ENCODE measurements at places on chromosomes 12 and 14.

DNA sequence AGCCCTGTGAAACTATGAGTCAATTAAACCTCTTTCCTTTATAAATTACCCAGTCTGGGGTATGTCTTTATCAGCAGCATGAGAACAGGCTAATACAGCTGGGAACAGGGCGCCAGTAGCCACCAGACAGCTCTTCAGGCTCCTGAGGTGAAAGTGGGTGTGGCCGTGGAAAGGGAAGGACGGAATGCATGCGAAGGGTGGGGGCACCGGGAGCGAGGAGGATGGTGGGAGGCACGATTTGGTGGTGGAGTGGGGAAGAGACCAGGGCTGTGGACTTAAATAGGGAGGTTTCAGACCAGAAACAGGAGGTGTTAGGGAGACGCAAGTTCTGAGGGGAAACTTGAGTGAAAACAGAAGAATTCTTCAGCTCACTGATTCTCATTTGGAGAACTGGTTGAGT, 44.1 kb upstream of the CHST11 start:
- DNase-seq: no peak

DNA sequence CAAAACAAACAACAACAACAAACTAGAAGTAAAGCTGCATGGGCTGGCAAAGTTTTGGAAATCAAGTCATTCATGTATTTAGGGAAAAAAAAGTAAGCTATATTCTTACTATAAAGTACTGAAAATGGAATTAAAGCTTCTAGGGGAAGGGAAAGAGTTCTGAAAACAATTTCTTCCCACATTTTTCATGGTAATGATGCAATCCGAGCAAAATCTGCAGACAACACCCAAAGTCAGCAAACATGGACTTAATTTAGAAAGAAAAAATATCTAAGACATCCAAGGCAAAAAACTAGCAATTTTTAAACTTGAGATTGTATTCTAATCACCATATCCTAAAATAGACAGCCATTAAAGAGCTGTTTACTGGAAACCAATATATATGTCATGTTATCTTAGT, 86.3 kb downstream of the LRP6 start:
- no peak for DNase-seq

- DNase-seq: no peak
These were observed 6.1 kb downstream of the SOS2 start for GRCh38 chr14:50225067-50225973.

DNA sequence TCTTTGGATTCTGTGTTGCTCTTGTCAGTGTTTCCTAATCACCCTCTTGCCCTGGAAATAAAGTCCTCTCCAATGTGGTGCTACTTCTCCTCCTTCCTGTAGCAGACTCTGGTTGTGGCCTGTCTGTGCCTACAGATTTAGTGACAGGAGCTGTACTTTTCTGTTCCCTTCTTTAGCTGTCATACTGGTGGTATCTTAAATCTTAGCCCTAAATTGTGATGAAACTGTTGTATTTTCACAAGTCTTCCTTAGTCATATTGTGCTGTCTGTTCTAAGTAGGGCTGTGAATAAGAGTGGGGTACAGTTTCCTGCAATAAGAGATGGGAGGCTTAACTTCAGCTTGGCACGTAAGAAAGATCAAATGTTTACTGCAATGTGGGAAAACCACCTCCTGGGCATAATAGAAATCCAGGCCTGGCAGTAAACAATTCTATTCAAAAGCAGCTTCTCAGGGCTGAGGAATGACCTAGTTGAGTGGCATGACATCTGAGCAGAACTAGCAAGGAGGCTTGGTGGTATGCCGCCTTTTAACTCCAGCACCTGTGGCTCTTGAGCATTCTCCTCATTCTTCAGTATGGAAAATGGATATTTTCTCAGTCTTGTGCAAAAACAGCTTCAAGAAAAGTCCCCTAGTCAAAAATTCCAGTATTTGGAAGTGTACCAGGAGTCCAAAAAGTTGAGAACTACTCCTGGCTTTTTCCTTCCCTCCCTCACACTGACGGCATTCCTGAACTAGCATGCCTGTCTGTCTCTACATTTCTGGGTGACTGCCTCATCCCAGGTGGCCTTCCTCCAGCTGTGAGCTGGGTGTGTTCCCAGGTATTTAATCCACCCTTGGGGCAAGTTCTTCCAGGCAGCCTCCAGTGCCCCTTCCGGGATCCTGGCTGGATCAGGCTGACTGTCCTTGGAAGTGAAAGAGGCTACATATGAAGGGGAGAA, 19.5 kb downstream of the ANO6 start:
- no peak for DNase-seq

DNA sequence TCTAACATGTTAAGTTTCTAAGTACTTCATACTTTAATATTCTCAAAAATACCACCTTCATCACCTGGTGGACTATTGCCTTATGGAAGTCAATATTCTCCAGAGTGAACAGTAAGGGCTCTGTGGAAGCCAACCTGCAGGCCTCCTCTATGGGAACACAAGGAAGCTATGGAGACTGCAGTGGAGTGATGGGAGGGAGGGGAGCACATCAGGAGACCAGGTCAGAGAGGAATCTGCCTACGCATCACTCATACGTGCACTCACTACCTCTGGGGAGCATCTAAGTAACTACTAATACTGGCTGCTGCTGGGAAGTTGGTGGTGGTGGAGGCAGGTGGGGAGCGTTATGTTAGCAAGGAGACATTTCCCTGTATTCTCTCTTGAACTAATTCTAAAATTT, 19.9 kb downstream of the HECTD4 start:
- DNase-seq: no peak

GRCh38 chr12:66859751-66860440, 181.0 kb upstream of the GRIP1 start:
- no peak for DNase-seq

DNA sequence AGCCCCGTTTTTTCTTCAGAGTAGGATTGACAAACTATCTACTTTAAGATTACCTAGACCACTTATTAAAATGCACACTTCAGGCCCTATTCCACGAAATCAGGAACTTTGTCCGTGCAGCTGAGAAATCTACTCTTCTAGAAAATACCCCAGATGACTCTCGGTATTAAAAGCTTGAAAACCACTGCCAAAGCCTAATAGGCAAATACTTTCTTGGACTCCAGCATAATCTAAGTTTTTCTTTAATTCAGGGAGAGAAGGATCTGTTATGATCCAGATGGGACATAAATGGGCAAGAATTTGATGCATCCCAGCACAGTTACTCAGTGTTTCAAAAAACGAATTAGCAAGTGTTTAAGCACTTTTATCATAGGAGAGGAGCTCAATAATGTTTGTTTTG, 94.5 kb downstream of the TMX1 start:
- DNase-seq: no peak

GRCh38 chr12:112794721-112795486, 3.4 kb downstream of the RPH3A start:
- no peak for DNase-seq

DNA sequence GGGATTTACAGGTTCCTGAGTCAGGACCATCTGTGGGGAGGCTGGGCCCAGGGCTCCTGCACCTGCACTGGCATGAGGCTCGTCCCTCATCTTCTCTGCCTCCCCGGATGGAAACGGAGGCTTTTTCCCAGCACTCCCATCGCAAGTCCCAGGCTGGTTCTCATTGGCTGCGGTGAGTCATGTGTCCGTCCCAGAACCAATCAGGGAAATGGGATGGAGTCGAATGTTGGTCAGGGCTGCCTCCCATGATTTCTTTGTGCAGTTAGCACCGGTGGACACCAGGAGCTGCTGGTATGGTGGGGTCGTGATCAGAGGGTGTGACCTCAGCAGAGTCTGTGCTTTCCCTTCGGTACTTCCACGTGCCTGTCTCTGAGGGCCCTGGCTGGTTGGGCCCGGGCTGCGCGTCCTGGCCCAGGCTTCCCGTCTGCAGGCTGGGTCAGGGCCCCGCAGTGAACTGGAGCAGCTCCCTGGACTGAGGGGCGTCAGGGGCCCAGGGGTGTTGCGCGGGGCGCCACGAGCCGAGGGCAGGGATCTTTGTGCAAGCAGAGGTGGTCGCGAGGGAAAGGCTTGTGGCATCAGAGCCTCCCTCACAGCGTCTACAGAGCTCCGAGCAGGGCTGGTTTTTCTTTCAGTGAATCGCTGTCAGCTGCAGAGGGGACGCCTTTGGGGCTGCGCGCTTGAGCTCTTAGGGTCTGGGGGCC, 168.1 kb downstream of the ADGRD1 start:
- DNase-seq: no peak

DNA sequence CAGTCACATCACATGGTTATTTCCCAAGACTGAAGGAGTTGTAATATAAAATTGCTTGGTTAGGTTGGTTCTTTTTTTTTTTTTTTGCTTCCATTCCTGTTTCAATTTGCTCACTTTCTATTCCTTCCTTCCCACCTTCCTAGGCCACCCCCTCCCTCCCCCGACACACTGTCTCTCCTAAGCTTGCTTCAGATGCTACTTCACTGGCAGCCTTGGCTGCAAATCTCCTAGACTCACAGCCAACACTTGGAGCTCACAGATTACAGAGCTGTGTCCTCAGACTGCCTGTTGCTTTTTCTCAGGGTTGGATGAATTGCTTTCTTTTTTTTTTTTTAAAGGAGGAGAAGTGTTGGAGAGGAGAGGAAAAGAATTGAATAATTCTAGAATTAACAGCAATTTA, 77.3 kb upstream of the GRIN2B start:
- no peak for DNase-seq

GRCh38 chr14:50775357-50775756, 55.6 kb downstream of the NIN start:
- no peak for DNase-seq

DNA sequence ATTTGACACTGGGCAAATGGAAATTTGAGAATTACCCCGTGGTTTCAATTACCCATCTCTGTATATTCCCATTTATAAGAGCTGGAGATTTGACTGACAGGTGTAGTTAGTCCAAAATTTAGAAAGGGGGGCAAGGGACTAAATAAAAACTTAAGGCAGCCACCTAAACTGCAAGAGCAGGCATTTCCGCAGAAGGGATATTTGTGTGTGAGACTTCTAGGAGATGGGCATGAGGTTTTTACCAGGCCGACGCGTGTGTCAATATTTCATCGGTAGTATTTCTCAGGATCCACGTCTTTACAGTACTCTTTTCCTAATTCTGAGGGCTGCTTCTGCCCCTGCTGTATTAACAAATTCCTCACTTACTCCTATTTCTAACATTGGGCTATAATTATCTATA, 1.4 kb downstream of the FAR2 start:
- DNase-seq: no peak

DNA sequence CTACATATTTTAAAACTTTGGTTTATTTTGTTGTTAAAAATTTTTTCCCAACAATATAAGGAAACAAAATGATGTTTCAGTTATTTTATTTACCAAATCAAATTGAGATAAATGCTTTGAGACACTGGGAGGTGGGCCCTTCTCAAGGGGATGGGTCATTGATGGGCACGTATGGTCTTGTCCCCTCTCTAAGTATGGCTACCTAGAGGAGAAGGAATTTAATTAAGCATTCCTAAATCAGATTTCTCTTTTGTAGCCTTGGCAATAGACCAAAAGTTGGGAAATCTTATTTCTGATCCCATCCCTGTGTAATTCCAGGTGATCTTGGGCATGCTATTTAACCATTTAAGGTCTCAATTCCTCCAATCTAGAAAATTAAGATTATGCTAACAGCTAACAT, 79.0 kb downstream of the SCN8A start:
- no peak for DNase-seq

GRCh38 chr14:59301354-59301753, 112.9 kb downstream of the DAAM1 start:
- DNase-seq: peak; percentile 6

DNA sequence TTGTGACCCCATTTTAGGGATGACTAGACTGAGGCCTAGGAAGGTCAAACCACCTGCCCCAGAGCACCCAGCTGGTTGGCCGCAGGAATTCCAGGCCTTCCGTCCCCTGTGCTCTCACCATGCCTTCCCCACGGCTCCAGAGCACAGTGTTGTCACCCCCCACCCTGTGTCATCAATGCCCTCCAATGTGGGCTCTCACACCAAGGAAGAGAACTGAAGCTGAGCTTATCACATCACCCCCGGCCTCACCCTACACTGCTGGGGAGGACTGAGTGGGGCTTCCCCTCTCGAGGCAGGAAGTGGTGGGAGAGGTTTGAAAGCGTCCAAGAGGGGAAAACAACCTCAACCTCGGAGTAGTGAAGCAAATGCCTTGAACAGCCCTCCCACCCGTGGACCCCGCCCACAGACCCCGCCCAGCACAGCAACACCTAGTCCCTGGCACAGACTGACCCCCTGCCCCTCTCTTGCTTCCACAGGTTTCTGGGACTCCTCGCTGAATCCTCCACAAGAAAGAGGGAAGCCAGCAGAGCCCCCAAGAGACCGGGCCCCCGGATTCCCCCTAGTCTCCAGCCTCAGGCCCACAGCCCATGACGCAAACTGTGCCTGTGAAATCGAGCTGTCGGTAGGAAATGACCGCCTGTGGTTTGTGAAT, 97.2 kb downstream of the LGMN start:
- peak; percentile 93 for DNase-seq

DNA sequence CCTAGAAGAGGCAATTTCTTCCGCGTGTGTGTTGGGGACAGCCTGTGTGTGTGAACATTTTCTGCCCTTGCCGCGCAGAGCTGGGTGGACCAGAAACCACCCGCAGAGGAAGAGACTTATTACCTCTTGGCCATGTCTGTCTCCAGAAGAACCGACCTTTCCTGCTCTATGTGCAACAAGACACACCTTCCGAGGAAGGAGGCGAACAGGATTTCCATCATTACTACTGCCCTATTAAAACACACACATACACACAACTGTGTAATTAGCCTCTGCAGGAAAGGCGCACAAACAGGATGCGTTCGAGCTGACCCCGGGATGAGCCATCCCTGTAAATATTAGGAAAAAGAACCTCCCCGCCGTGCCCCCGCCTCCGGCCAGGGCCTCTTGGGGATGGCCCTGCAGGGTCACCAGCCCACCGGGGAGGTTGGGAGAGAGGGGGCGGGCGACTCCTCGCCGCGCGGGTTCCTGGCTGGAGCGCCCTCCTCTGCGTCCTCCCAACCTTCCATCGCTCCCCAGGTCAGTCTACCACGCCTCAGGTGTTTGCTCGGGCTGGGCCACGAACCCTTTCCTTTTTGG, 484 bp upstream of the PRKCH start:
- DNase-seq: no peak

DNA sequence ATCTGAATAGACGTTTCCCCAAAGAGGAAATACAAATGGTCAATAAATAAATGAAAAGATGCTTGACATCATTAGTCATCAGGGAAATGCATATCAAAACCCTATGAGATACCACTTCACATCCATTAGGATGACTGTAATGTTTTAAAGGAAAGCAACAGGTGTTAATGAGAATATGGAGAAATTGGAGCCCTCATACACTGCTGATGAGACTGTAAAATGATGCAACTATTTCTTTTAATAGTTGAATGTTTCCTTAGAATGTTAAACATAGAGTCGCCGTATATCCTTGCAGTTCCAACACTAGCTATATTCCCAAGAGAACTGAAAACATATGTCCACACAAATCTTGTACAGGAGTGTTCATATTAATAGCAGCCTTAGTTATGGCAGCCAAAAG, 133.2 kb downstream of the SLC38A4 start:
- DNase-seq: no peak

DNA sequence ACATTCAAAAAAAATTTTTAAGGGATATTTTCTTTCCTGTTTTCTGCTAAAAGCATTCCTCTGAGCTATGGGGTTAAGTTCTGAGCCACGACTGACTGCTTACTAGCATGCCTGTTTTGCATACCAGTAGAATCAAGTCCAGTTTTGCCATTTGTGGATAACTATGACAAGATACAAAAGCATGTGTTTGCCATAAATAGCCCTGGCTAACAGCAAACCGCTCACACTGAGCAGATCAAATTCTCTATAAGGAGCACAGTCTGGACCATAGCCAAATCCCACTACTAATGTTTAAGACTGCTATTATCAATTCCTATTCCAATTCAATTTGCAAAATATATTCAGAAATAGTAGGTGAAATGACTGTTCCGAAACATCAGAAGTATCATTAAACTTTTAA, 3.2 kb downstream of the CFL2 start:
- DNase-seq: no peak
